Liver (tissue), 10 donors: ENCODE measurements at places on chromosomes 6 and 20. TPM values are rescaled to one million over a fixed set of nuclear protein-coding genes. Genes with fewer than 3 reads are reported as not detected.

The KIAA0408 gene
- polyA plus RNA-seq = 0.07 TPM

The TCF15 gene
- polyA plus RNA-seq = not detected

The CDH22 gene
- not detected for polyA plus RNA-seq

The NKX2-2 gene
- polyA plus RNA-seq = not detected

The ID1 gene
- 96.1 TPM for polyA plus RNA-seq

The FRMD1 gene
- 0.04 TPM for polyA plus RNA-seq

The WFDC5 gene
- not detected for polyA plus RNA-seq

The PEDS1 gene
- 19.3 TPM for polyA plus RNA-seq

The KCNK16 gene
- not detected for polyA plus RNA-seq

The NMBR gene
- not detected for polyA plus RNA-seq

DNA sequence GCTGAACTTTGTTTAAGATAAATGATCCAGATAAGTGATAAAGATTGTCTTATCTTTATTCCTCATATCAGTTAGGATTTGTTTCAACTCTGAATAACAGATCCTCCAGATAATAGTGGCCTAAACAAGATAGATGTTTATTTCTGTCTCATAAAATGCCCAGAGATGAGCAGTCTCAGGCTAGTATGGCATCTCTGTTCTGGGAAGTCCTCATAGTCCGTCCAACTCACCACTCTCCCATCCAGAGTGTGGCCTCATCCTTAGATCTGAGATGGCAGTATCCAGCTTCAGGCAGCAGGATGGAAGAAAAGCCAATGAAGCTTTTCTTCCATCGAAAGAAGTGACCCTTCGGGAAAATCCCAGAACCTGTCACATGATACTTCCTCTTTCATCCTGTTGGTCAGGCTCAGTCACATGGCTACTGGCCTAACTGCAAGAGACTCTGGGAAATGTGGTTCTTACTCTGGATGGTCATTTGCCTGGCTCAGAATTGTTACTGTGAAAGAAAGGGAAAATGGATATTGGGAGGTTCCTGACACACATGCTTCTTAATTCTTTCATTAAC, 29.4 kb upstream of the TAGAP start:
- no peak for DNase-seq

- no peak for DNase-seq
Observed at GRCh38 chr6:51489133-51489532, 598.3 kb downstream of the PKHD1 start.

DNA sequence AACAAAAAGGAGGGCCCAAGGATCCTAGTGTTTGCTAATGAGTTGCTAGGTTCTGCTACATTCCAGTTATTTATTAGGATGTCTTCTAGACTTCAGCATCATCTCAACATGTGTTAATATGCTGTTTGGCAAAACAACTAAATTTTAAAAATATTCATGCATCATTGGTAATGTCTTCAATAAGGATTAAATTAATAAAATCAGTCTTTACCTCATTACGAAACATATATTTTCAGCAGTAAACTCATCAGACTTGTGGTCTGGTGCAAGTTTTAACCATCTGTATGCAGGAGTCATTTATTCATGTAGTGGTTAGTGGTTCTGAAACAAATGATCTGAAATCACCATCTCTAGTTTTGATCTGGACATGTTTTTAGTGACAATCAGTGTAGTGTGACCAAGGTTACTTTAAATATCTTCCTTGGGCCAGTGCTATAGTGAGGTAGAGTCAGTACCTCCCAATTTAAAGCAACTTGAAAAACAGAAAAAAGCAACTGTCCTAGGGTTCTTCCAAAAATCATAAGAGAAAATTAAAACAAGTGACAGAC, 85.0 kb upstream of the KCNK16 start:
- DNase-seq = no peak

DNA sequence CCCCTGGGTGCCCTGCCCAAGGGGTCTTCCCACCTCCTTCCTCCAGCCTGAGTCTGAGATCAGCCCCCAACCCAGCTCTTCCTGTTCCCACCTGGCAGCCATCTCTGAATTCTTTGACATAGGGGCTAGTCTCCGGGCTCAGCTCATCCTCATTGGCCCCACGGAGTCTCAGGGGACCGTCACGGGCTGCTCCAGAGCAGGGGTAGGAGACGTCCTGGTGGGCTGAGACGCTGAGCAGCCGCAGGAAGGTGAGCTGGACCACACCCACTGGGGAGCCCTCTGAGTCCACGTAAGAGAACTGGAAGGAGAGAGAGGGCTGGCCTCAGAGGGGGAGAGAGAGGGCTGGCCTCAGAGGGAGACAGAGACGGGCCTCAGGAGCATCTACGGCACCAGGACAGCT, 28.1 kb downstream of the COL11A2 start:
- DNase-seq = no peak

DNA sequence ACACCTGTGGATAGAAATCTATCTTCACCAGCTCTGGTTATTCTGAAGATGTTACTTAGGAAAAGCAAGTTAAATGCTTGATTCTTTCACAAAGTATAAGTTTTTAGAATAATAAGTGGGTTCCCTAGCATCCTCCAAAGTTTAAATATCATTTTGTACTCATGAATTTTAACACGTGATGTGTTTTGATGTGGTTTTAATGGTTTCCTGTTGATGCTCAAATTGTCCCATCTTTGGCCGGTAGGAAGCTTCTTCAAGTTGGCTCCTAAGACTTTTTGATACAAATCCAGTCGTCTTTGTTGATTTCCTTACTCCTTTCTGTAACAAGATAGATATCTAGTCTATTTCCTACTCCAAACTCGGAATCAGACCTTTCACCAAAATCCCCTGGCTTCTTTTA, 94.5 kb upstream of the STXBP5 start:
- DNase-seq = no peak

DNA sequence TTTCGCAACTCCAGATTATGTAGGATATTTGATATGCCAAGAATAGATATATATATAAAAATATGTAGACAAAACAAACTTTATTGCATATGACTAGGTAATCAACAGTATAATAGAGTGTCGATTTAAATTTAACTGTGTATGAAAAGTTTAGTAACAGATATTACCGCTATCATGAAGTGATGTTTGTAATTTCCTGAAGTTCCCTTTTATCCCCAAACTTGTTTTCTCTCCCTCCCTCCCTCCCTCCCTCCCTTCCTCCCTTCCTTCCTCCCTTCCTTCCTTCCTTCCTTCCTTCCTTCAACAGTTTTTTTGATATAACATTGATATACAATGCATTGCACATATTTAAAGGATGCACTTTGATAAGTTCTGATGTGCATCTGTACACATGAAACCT, 15.2 kb downstream of the ADGB start:
- DNase-seq = no peak

GRCh38 chr6:90288404-90288803, 8.2 kb downstream of the BACH2 start:
- DNase-seq = no peak

DNA sequence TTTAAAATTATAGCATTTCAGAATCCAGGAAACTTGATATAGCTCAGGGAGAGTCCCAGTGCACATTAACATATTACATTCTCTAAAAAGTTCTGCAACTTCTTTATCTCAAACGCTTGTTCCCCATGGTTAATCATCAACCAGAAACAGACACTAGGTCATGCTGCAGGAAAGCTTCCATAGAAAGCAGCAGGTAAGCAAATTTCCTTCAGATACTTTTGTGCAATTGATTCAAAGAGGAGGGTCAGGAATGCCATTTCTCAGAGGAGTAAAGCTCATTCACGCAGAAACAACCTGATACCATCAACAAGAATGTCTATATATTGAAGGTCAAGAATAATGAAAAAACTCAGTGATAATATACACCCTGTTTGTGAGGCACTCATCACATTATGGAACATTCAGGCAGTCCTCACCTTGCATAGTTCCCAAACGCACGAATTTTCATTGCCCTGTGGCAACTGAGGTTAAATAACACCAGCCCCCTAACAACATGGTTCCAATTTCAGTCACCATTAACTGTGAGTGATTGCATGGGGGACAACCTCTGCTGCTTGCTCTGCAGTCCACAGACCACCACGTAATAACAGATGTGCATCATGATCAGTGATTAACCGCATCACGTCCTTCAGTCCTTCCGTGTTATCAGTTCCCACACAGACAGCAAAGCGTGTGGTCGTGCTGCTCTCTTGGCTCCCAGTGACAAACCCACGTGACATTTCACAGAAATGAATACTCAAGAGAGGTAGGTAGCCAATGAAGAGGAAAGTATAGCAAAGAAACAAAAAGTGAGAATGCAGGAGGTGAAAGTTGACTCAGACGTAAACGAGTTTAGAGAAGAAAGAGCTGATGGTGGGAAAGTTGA, 95.7 kb downstream of the LY86 start:
- DNase-seq = peak; percentile 68

DNA sequence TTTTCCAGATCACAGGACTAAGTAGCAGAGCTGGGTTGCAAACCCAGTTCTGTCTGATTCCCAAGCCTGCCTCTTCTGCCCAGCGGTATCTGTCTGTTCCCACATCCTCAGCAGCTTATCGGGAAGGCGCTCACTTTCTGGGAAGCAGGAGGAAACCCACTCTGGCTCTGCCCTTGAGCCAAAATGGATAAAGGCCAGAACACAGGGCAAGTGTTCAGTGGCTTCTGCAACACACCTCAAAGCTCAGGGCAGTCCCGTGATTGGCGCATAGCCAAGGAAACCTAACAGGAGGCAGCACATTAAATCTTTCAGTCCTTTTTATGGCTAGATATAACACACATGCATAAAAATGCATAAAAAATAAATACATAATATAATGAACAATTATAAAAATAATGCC, 262.2 kb downstream of the NRN1 start:
- DNase-seq = no peak

- DNase-seq = no peak
Observed at GRCh38 chr20:54476169-54477009, 996 bp downstream of the DOK5 start.

- no peak for DNase-seq
Observed at GRCh38 chr6:158707821-158708195, 58.0 kb downstream of the SYTL3 start.

- no peak for DNase-seq
Observed at GRCh38 chr20:16476032-16476431, 97.2 kb downstream of the KIF16B start.

GRCh38 chr20:11130554-11131166, 456.9 kb upstream of the JAG1 start:
- DNase-seq = no peak

DNA sequence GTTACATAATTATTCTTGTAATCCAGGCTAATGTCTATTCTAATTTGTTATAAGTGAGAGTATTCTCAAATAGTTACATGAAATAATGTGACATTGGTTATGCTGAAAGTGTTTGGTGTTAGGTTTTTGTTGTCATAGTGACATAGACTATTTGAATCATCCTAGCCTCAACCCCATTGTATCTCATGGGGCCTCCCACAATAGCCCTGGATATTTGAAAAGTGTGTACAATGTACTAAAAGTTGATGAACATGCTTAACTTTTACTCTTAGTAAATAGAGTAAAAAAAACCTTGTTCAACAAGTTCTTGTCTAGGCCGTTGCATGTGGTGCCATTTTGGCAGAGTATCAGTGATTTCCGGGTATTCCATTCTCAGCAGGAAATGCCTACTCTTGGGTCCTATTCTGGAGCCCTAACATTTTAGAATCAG, 83.0 kb downstream of the RTN4IP1 start:
- no peak for DNase-seq

DNA sequence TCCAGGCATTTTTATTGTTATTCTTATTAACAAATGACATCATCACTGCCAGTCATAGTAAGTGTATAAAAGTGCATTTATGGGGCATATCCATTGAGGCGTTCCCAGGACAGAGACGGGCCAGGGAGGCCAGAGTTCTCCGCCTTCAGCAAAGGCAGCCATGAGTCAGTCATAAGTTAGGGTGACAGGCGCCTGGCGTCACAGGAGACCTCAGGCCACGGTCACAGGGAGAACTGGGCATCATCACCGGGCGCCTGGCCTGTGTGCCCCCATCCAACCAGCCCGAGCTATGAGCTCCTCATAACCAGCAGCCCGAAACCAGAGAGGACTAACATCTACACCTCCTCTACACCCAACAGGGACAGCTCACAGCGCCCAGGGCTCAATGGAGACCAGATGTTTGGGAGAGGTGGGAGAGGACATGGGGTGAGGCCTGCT, 259.2 kb downstream of the DLL1 start:
- DNase-seq = no peak

DNA sequence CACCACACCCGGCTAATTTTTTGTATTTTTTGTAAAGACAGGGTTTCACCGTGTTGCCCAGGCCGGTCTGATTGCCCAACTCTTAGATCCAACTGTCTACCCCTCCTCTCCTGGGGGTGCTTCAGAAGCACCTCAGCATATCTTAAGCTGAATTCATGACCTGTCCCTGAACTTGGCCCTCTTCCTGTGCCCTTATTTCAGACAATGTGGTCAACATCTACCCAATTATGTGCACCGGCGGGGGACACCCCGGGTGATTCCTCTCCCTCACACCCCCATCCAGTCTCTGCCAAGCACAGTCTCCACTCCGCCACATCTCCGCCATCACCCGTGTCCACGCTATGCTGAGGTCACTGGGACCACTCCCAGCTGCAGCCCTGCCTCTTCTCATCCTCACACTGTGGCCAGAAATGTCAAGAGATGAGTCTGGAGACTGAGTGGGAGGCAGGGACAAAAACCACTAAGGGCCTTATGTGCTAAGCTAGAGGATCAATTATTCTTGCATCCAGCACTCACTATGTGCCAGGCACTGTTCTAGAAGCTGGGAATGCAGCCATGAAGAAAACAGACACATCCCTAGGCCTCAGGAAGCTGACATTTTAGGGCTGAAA, 111.9 kb downstream of the ARMC2 start:
- DNase-seq = no peak

DNA sequence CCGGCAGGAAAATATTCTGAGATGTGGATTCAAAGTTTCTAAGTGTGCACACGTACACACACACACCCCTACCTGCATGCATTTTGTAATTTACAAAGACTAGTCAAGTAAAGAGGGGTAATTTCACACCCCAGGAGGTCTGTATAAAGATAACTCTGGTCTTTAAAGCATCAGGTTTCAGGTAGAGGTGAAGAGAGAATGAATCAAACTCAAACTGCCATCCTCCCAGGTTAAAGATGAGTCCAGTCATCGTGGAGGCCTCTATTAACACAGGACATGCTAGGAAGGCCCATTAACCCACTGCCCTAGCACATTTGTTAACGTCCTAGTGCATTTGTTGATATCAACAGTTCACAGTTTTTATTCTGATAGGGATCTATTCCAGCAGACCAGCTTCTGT, 3.5 kb upstream of the HLA-DRA start:
- DNase-seq = no peak

- DNase-seq = no peak
Observed at GRCh38 chr6:16148498-16148897, 19.6 kb downstream of the MYLIP start.

GRCh38 chr6:155297669-155298068, 16.6 kb downstream of the TFB1M start:
- no peak for DNase-seq

GRCh38 chr6:33082702-33083101, 6.9 kb downstream of the HLA-DPB1 start:
- DNase-seq = no peak

- DNase-seq = no peak
Observed at GRCh38 chr6:9064156-9064555, 628.8 kb upstream of the SLC35B3 start.

DNA sequence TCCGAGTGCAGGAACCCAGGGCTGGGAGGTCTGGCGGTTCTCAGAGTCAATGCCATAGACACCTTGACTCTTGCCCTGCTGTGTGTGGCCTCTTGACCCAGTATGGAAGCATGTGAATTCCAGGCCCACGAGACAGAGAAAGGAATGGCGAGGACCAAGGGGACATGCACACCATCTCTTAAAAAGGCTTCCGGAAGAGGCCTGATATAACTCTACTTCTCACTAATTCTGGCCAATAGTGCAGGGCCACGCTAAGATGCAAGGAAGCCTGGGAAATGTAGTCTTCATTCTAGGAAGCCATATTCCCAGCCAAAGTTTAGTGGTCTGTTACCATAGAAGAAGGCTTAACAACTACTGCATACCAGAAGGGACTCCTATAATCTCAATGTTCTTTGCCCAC, 177.0 kb upstream of the KCNG1 start:
- DNase-seq = no peak
